ENCODE measurements at places on chromosomes 12 and 14.

GRCh38 chr14:76754586-76754985, 6.7 kb upstream of the VASH1 start:
- no peak for DNase-seq

DNA sequence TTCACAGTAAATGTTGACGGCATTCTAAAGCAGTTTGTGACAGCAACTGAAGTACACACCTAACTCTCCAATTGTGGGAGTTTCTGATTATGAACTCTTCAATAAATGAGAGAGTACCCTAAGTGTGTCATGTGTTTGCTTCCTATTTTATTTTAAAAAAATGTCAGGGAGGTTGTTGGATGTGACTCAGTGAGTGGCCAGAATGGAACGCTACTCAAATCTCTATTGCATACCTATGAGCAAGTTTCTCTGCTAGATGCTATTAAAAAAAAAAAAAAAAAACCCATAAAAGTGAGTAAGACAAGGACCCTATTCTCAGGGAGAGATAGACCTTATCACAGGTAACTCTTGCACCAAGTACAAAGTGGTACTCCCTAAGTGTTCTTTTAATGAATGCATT, 256.6 kb downstream of the BTG1 start:
- DNase-seq = no peak

DNA sequence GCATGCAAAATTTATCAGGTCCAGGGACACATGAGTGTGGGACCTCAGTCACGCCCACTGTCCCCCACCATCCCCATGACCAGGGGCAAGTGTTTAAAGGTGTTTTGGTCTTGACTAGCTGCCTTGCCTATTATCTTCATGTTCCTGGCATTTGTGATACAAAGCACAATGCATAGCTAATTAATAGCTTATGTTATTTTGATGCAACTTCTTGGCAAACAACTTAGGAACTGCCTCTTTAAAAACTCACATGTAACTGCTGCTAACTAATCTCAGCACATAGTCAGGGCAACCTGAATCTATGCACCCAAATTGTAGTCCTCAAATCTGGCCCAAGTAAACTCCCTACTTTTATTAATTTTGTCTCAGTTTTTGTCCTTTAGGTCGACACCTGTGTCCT, 7.4 kb upstream of the OR6J1 start:
- no peak for DNase-seq

DNA sequence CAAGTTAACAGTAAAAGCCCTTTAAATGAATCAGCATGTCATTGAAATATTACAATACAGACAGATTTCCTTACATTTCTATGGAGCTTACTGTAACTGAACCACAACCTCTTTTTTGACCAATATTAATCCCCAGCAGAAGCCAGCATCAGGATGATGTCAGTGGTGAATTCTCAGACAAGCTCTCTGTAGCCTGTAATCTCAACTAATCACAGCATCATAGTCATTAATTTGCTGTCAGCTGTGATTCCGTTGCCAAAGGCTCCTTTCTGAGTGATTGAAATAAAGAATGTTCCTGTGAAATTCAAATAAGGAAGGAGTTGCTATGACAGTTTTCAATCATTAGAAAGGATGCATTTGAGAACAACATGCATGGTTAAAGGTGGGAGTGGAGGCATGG, 323.1 kb downstream of the PDZRN4 start:
- DNase-seq = no peak

DNA sequence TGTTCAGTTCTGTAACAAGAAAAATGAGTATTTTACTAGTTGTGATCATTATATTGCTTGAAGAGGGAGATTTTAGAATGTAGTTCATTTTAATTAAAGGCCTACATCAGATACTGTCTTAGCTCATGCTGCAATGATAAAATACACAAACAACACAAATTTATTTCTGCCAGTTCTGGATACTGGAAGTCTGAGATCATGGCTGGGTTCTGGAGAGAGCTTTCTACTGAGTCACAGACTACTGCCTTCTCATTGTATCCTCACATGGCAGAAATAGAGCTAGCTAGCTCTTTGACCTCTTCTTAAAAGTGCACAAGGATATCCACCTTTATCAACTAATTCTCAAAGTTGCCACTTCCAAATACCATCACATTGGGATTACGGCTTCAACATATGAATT, 53.8 kb downstream of the MIS18BP1 start:
- DNase-seq = no peak

DNA sequence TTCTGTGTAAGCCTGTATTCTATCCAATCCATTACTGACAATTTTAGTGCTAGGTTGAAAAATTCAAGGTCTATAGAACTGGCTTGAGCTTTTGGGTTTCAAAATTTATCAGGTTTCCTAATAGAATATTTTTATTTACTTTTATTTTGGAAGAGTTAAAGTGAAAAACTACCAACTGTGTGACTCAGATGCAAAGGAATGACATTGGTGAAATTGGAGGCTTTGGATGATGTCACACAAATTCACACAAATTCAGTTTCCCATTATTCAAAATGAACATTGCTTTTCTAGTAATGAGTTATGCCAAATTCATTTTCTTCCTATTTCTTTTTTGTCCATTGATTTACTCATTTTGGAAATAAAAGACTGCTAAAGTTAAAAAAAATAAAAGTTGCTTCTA, 186.9 kb downstream of the ALX1 start:
- no peak for DNase-seq

- DNase-seq = no peak
Observed at GRCh38 chr12:116545144-116545543, 14.0 kb upstream of the MAP1LC3B2 start.

DNA sequence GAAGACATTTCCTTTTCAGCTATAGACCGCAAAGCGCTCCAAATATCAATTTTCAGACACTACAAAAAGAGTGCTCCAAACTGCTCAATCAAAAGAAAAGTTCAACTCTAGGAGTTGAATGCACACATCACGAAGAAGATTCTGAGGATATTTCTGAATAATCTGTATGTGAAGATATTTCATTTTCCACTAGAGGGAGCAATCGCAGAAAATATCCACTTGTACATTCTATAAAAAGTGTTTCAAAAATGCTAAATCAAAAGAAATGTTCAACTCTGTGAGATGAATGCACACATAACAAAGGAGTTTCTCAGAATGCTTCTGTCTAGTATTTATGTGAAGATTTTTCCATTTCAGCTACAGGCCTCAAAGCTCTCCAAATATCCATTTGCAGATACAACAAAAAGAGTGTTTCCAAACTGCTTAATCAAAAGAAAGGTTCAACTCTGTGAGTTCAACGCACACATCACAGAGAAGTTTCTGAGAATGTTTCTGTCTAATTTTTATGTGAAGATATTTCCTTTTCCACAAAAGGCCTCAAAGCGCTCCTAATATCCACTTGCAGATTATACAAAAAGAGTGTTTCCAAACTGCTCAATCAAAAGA, 643.8 kb upstream of the ALG10B start:
- DNase-seq = no peak

- no peak for DNase-seq
Observed at GRCh38 chr12:65536876-65537681, 258.6 kb downstream of the MSRB3 start.

- DNase-seq = no peak
Observed at GRCh38 chr12:57616383-57617101, 5.3 kb downstream of the ARHGEF25 start.

DNA sequence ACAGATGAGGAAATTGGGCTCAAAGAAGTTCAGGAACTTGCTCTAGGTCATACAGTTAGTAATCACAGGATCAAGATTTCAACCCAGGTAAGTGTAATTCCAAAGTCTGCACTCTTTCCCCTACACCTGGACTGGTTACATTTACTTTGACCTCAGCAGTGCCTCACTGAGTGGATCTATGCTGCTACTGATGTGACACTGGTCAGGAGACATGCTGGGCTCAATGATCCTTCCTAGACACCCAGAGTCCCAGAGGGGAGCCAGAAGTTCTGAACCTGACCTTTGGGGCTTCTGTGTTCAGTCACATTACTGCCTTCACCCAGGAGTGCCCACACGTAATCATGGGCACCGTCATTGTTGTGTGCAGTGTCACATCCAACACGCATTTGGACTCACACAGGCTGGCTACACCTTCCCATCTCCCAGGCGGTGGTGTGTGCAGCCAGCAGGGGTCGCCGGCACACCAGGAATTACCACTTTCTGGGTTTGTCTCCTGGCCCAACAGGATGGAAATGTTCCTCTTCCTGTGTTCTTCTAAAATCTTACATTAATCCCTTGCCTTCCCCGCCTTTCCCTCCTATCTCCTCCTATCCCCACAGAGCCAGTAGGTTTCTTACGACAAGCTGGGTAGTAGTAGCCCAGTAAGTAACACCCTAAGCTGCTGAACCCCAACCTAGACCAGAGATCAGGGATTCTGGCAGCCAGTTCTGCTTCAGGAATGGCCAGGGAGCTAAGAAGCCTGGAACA, 25.6 kb downstream of the CALCOCO1 start:
- DNase-seq = peak; percentile 43

DNA sequence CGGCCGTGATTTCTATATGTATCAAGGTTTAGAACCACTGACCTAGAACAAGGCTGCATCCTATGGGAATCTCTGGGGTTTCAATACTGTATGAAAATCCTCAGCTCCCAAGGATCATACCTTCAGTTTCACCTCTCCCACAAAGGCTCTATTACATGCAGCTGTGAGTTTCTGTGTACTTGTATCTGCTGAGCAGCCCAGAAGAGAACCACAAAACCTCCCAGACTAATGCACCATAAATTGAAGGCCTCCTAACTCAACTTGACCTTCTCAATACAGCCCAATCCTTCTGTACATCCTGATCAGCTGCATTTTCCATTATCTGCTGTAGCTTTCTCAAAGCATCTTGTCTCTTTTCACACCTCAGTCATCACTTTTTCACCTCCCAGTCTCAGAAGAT, 5.4 kb upstream of the KCNH5 start:
- DNase-seq = no peak

DNA sequence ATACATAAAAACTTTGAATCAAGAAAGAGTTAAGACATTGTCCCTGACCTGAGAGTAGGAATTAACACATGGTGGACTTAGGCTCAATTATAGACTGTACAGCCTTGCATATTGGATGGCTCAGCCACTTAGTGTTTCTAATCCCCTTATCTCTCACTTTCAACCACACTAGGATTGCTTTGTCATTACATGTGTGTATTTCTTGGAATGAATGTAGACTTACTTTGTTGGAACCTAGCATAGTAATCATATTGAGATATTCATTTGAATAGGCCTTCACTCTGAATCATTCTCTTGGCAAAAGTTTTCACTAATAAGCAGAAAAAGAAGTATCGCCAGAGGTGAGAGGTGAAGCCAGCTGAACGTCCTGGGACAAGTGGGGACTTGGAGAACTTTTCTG, 1973.9 kb upstream of the FLRT2 start:
- no peak for DNase-seq

- no peak for DNase-seq
Observed at GRCh38 chr12:81863406-81863805, 104.3 kb upstream of the PPFIA2 start.

DNA sequence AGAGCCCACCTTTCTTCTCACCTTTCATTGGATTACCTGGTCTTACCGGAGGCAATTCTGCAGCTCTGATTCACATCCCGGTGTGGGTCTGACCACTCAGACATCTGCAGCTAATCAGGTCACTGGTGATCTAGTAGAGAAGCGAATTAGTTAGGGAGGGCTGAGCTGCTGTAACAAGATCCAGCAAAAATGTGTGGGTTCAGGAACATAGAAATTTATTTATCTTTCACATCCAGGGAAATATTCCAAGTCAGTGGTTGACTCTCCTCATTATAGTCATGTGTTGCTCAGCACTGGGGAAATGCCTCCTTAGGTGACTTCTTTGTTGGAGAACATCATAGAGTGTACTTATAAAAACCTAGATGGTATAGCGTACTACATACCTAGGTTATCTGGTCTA, 218.7 kb upstream of the PELI2 start:
- no peak for DNase-seq

DNA sequence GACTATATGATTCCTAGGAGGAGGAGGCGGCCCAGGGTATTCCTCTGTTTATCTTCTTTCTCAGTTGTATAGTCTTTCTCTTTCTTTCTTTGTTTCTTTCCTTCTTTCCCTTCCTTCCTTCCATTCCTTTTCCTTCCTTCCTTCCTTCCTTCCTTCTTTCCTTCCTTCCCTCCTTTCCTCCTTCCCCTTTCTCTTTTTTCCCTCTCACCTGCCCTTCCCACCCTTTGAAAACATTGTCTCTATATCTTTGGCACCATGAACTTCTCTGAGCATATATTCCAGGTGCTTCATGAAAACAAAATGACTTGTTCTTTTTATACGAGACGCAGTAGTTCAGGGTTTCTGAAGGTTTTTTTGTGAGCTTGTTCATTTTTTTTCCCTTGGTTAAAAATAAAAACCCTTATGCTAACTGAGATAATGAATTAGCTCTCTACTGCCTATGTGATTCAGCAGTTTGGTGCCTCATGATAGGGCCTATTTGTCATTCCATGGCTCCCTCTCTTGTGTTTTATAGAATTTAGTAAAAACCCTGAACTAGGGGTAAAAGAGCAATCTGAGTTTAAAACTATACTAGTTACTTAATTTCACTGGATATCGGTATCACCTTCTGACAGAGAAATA, 3.2 kb upstream of the TESPA1 start:
- DNase-seq = no peak

DNA sequence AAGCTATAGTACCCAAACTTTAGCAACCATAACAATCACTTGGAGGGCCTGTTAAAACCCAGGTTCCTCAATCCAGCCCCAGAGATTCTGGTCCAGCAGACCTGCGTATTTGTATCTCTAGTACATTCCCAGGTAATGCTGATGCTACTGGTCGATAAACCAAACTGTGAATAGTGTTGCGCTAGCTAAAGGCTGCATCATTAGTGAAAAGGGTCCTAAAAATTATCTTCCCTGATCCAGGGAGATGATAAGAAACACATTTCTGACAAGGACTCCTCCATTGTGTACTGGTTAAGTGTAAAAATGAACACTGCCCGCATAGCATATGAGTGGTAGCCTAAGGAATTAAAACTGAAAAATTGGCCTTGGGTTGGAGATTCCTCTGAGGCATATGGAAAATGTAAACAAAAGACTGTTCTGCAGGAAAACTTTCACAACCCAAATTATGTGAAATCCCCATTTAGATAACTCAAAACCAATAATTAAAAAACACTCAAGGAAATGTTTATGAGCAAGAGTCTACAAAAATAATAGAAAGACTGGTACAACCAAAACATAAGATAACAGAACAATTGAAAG, 322.7 kb downstream of the CEP128 start:
- no peak for DNase-seq

GRCh38 chr12:79400481-79400880, 290.3 kb downstream of the PAWR start:
- DNase-seq = no peak

GRCh38 chr14:74606727-74607126, 5.3 kb downstream of the LTBP2 start:
- no peak for DNase-seq

DNA sequence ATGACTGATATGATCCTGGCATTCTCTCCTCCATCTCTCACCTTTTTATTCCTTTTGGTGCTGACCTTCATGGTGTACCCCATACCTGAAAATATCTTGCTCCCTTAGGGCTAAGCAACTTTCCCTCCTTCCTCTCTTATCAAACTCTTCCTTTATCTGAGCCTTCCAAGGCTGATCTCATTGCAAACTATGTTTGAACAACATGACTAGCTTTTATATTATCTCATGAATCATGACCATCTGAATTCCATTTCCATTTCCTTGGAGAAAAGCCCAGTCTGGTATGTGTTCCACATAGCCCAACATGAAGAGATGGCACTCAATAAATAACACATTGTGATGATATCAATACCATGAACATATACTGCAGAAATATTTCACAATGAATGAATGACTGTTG, 111.6 kb downstream of the TSPAN8 start:
- DNase-seq = no peak

All from HepG2 (cell line).